CD4-positive, alpha-beta T cell treated with Interleukin-15 for 4 hours (primary cell): ENCODE measurements at places on chromosomes 7 and 10.

GRCh38 chr10:122675278-122675677 lies 24.4 kb downstream of the C10orf120 start:
- DNase-seq, result no peak

- no peak for DNase-seq
Observed at GRCh38 chr10:92629945-92630344, 37.0 kb downstream of the KIF11 start.

- DNase-seq, result no peak
Observed at GRCh38 chr10:78761311-78761781, 307.4 kb upstream of the ZMIZ1 start.

DNA sequence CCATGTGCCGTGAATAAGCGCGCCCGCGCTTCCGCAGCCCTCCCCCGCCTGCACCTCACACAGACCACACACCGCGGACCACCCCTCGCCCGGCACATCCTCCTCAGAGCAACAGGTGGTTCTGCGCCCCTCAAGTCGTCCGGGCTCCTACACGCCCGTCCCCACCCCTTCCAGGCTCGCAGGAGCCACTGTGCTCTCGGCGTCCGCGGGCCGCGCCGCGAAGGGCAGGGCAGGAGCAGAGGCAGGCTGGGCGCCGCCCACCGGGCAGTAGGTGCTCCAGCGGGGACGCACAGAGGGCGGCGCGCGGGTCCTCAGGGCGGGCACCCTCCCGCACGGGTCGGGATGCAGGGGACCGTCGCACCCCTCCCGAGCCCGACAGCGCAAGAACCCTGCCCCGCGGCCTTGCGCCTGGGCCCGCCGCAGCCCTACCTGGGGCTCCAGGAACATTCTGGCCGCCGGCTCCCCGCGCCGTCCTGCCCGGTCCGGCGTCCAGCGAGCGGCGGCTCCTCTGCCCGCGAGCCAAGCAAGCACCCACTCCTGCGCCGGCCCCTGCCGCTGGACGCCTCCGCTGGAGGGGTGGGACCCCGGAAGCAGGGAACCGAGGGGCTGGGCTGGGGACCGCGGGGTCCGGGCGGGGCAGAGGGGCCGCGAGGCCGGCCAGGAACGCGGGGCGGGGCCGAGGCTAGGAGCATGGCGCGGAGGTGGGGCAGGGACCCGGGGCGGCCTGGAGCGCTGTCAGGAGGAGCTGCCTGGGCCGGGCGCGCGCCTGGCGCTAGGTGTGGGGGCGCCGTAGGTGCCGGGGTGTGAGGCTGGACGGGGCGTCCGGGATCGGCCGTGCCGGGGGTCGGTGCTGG lies 37.4 kb downstream of the RASGEF1A start:
- DNase-seq, result peak; percentile 35

DNA sequence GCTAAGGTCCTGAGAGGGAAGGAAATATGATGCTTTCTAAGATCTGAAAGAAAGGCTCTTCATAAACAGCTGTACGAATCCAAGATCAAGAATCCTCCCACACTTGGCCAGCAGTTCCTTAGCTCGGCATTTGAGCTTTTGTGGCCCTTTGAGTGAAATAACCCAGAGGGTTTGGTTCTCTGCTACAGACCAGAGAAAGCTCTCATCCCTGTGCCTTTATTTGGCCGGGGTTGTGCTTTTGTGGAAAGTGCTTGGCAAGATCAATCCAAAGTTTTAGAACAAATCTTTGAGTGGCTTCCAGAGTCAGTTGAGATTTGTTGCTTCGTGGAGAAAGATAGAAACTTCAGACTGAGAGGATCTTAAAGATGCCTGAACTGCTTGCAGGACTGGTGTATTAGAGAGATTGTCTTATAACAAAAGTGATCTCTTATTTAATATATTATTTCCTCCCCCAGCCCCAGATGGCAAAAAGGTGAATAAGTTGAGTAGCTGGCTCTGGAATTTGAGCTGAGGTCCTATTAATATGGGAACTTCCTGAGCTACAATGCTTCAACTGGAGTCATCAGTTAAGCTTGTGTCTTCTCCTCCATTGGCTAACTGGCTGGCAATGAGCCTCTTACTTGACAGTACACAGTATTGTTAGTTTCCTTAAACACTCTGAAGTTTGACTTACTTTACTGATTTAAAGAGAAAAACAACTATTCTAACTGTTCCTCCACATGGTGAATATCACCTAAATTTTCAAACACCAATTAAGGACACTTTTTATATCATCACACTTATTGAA lies 687.3 kb downstream of the MAGI2 start:
- DNase-seq, result no peak

DNA sequence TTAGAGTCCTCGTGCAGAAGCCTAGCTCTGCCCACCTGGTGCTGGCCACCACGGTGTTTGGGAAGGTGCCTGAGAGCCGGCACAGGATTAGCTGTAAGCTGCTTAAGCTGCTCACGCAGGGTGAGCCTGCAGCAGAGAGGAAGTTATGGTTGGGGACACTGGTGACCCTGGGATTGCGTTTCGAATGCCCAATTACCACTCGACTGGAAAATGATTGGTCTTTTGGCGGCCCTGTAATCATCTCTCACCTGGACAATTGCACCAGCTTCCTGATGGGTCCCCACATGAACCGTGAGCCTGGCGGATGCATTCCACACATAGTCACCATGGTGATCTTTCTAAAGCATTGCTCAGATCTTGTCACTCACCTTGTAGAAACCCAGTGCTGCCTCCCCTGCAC lies 442.3 kb upstream of the ZMIZ1 start:
- DNase-seq, result no peak
